NCI-H1417 treated with DMSO at 0.1 percent for 48 hours (cell line): ENCODE measurements at places on chromosomes 1 and 21.

DNA sequence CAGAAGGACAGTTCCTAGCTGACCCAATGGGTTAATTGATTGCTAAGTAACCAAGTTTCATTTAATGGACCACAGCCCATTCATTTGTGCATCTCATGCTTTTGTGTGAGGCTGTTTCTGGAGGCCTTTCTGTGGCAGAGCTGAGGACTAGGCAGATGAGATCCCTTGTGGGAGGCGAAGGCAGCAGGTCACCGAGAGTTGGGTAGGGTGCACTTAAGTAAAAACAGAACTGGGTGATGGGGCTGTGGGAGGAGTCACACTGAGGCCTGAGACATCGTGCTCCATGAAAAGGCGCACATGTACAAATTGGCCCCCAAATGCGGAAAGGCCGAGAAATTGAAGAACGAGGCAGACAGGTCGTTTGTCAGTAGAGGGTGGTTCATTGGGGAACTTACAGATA, 60.9 kb downstream of the S100B start:
- DNase-seq: no peak

DNA sequence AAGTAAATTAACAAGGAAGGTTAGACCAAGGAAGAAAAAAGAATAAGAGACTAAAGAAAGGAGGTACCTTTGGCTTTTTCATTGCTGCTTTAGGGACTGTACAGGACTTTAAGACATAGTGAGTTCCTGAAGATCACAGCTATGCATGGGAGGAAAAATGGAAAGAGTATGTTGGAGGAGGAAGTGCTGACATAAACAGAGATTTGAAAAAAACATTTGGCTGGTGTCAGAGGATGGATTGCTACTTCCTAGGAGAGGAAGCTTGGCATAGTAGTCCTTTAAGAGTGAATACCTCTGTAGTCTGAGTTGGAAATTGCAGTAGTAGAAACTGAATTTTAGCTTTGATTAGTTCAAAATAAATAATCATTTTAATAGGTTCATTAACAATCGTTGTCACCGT, 398.4 kb downstream of the RYR2 start:
- DNase-seq: no peak

- no peak for DNase-seq
Observed at GRCh38 chr1:156400191-156400935, 31.4 kb downstream of the RHBG start.

- no peak for DNase-seq
Observed at GRCh38 chr1:60386249-60386648, 312.7 kb upstream of the C1orf87 start.

GRCh38 chr21:45305836-45306235, 18.1 kb upstream of the POFUT2 start:
- DNase-seq: no peak

DNA sequence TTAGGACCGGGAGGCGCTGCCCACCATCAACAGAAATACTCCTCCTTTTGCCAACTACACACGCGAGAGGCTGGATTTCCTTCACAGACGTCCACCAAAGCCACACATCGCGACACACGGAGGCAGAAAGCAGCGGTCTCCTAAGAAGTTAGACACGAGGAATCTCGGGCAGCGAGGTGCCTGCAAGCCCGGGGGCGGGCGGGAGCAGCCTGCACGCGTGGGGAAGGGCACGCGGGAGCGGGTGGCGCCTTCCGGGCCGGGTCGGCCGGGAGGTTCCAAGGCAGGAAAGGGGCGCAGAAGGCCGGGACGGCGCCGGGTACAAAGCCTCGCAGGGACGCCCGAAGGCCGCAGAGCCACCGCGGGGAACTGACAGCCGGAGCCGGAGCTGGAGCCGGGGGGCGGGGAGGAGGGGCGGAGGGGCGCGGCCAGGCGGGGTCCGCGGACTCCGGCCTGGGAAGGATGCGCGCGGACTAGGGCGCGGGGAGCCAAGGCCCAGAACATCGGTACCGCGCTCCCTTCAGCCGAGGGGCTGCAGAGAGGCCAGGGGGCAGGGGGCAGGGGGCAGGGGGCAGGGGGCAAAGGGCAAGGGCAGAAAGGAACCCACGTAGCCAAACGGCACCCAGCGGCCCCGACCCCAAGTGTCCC, 722 bp downstream of the NPHP4 start:
- no peak for DNase-seq

DNA sequence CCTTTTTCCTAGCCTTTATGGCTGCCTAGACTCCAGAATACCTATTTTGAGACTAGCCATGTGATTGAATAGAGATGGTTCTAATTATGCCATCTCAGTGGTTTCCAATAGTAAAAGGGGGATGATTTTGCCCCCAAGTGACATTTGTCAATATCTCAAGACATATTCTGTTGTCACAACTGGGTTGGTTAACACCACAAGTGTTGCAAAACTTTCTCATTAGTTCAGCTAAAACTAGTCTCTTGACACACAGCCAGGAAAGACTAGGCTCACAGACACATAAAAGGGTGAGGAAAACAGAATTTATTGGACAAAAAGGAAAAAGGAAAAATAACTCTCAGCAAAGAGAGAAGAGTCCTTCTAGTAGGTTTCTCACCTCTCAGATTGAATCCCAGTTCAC, 39.9 kb upstream of the GBP5 start:
- DNase-seq: no peak
